ENCODE measurements at places on chromosomes 12 and 14. TPM values are rescaled to one million over a fixed set of nuclear protein-coding genes. Genes with fewer than 3 reads are reported as not detected.

The ABCC9 gene
- total RNA-seq = 1.00 TPM

The CLEC4E gene
- total RNA-seq = not detected

The SARNP gene
- total RNA-seq = 71.5 TPM

The NXPH4 gene
- 3.3 TPM for total RNA-seq

The CRACR2A gene
- 1.1 TPM for total RNA-seq

The CDCA4 gene
- 32.3 TPM for total RNA-seq

The PTCSC3 gene
- not detected for total RNA-seq

The OR4M1 gene
- total RNA-seq = not detected

DNA sequence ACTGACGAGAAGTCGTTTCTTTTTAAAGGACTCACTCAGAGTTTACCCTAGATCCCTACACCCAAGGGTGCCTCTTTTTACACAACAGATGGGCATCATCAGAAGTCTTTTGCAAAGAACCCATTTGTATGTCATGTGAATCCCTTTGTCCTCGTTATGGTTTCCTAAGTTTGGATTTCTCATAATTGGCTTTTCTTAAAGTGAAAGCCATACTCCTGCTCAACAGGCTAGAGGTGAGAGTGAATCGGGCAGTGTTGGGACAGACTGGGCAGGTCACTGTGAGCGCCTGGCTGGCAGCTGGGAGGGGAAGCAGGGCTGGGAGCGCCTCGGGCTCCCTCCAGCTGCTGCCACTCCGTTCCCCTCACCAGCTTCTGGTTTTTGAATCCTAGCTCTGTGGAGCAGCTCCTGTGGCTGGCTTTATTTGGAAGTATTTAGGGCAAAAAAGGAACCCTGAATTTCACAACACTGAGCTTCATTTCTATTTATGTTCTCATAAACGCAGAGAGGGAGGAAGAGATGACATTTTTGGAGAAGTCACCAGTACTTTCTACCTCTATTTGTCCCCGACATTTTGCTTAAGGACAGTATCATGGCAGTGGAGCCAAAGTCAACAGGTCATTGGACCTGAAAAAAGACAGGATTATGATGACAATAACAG, 63.8 kb upstream of the ACTN1 start:
- no peak for DNase-seq

DNA sequence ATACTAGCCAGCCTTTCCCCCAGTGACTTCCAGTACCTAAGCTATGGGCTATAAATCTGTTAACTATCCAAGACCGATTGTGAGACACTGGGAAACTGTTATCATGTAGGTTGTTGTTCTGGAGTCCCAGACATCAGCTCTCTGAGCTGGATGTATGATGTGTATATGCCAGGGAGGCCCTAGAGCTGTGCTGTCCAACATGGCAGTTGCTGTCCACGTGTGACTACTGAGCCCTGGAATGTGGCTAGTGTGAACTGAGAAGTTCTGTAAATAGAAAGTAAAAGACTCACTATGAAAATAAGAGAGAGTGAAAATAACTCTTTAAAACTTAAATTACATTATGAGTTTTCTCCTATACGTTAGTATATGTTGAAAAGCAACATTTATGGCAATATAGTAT, 755.8 kb upstream of the FBXO33 start:
- DNase-seq = no peak

GRCh38 chr12:100251917-100252316, 15.0 kb downstream of the DEPDC4 start:
- no peak for DNase-seq

GRCh38 chr14:31660728-31661127, 99.5 kb downstream of the NUBPL start:
- no peak for DNase-seq

GRCh38 chr12:105351523-105351922, 21.0 kb downstream of the C12orf75 start:
- no peak for DNase-seq

- no peak for DNase-seq
Measured at GRCh38 chr12:28413460-28414109, 223.3 kb downstream of the CCDC91 start.

- no peak for DNase-seq
Measured at GRCh38 chr12:70330158-70330557, 35.9 kb upstream of the KCNMB4 start.

GRCh38 chr12:76866151-76866567, 12.7 kb downstream of the CSRP2 start:
- DNase-seq = no peak

DNA sequence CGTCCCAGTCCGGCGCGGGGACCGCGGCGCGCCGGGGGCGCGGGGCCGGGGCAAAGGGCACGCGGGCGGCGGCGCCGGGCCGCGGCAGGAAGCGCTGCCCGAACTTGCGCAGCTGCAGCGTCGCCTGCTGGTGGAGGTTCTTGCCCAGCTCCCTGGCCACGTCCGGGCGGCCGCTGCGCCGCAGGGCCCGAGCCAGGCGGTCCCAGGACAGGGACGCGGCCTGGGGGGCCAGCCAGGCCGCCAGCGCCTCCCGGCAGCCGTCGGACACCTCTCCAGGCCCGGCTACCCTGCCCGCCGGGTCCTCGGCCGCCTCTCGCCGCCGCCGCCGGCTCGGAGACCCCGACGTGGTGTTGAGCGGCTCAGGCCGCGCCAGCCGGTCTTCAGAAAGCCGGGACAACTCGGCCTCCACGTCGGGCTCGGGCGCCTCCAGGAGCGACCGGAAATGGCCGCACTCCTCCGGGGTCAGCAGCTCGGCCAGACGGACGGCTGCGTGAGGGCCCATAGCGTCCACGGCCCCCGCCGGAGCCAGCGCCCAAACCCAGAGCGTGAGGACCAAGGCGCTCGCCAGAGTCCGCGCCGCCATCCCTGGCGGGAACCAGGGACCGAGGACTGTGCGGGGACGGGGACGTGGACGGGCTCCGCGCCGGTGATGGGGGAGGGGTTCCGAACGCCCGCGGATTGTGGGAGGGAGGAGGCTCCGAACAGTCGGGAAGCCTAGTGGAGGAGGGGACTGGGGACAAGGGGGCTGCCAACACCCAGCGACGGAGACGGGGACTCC, 34.0 kb downstream of the FIGNL2 start:
- peak; percentile 45 for DNase-seq

GRCh38 chr14:24576182-24576581, at the start of gene CTSG:
Gene CTSG, minus strand, starts transcription at chr14:24576250. Its CDS starts 27 bp downstream, at chr14:24576223.
- DNase-seq = no peak

Measured in mesothelial cell of epicardium (in vitro differentiated cells).